NCI-H82 (cell line): ENCODE measurements at places on chromosomes 5 and 9.
A peak's percentile ranks its signal among the peaks of the same experiment; 100 is the strongest.

- DNase-seq = no peak
These were observed 274.5 kb downstream of the GADD45G start for GRCh38 chr9:89879276-89879675.

DNA sequence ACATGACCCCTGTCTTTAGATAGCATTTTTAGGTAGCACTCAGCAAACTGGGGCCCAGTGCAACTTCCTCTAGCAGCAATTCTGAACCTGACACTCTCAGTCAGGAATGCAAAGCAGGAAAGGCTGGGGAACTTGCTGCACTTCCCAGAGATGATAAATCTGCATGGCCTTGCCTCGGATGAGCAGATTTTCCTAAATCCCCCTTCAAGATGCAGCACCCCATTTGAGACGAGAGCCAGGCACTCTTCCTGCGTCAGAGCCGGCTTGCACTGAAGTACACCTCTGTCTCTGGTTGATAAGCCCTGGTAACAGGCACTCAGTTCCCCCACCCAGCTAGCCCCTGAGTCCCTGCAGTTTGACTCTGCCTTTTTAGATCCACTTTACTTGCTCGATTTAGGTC, 296.7 kb upstream of the PANK3 start:
- DNase-seq = peak; percentile 13

DNA sequence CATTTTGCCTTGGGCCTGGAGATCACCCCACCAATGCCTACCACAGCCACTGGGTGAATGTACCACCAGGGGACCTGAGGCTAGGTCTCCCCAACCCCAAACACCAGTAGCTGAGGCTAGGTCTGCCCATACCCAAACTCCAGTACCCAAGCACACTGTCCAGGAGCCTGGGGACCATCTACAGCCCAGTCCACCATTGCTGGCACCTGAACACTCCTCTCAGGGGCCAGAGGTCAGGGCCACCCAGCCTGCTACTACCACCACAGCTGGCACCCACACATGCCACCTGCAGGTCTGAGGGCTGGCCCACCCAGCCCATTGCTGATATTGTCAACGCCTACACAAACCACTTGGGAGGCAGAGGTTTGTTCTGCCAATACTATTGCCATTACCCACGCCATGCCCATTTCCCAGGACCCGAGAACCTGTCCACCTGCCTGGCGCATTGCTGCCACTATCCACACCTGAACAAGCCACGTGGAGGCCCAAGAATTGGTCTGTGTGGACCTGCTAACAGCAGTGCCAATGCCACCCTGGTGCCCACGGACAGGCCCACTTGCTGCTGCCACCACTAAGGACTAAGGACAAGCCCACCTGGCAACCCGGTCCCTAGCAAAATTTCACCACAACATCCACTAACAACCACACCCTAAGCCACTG, 59.2 kb downstream of the ZDHHC21 start:
- DNase-seq = no peak

DNA sequence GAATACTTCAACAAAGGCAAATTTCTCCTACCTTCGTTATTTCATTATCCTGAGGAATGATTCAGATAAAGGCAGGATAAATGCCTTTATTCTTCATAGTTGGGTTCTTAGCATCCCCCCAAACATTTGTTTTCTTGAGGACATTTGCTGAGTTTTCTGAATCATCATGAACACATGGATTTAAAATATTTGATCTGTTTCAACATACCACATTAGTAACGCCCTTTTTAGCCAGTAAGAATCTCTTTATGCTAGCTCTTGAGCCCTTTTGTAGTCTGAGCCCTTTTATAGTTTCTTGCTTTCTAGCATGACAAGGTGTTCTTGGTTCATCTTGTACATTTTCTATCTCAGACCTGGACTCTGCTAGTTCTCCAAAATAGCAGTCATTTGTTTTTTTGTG, 27.9 kb downstream of the SKIC3 start:
- no peak for DNase-seq

- DNase-seq = no peak
These were observed 26.5 kb downstream of the CDKN2A start for GRCh38 chr9:21967702-21968101.

DNA sequence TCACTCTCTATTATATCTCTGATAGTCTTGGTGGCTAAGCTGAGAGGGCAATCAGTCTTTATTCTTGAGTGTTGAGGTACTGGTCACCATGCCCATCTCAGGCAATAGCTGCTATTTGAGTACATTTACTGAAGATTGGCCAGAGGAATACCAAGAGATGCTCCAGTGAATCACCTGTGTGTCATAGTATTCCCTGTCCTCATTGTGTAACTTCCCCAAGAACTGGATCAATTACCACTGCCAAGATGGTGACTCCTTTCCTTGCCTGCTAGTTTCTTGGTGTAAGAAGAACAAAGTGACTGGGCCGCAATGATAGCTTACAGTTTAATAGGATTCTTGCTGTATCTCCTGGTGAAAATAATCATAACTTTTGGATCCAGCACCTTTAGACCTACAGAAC, 418.7 kb upstream of the KIF2A start:
- no peak for DNase-seq

- DNase-seq = no peak
These were observed 24.1 kb downstream of the CARTPT start for GRCh38 chr5:71743155-71743554.

DNA sequence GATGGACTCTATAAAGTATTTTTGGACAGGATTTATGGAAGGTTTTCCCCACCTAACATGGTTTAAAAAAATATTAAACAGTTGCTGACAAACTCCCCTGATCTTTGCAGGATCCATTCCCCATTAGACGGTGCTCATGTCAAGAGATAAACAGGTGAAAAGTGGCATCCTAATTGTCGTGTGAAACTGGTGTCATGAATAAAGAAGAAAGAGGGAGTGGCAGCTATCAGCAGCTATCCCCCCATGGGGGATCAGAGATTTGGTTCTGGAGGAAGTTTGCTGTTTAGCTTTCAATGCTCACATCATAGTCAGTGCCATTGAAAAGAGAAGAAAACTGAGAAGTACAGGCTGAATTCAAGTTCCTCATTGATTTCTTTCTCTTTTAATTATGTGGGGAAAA, 329.3 kb upstream of the BRINP1 start:
- DNase-seq = no peak

GRCh38 chr5:92064993-92065392, 681.9 kb upstream of the ARRDC3 start:
- DNase-seq = no peak

- DNase-seq = no peak
These were observed 229.6 kb downstream of the TMEM167A start for GRCh38 chr5:82847562-82847961.

DNA sequence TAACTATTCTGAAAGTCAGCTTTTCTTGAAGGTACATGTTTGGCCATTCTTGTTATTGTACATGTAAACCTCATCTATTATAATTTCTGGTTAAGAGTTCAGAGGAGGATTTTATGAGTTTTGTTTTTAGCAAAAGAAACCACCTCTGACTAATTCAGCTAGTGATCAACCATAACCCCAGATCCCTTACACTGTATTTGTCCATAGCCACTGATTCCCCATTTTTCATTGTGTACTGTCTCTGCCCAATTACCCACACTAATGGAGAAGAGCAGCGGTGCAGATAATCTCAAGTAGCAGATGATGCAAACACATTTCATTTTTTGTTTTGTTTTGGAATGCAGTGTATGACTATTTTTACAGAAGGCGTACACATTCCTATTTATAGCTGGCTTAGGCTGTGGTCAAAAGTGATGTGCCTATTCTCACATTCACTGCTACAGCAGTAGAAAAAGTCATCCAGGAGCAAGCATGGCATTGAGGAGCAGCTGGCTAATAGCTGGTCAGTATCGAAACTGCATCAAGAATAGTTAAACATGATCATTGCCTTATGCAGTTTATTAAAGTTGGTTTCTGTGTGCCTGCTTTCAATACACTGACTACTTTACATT, 988.3 kb downstream of the DTWD2 start:
- DNase-seq = no peak
